ENCODE measurements at places on chromosomes 3 and 15.

- DNase-seq: no peak
These were observed 347.7 kb upstream of the TGFBR2 start for GRCh38 chr3:30258426-30259392.

DNA sequence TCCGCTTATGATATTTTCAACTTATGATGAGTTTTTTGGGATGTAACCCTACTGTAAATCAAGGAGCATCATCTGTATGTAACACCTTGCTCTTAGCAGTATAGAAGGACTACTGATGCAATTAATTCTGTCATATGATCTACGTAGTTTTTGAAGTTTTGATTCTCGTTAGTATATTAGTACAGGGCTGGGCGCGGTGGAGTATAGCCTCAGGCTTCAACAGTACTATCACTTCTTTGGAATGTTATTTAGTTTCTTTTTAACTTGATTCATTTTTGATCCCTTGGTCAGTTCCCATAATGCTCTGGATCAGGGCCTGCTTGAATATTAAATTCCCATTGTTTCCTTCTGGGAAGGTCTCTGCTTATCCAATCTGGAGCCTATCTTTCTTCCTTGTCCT is 23.9 kb upstream of the AP4E1 start:
- DNase-seq: no peak

DNA sequence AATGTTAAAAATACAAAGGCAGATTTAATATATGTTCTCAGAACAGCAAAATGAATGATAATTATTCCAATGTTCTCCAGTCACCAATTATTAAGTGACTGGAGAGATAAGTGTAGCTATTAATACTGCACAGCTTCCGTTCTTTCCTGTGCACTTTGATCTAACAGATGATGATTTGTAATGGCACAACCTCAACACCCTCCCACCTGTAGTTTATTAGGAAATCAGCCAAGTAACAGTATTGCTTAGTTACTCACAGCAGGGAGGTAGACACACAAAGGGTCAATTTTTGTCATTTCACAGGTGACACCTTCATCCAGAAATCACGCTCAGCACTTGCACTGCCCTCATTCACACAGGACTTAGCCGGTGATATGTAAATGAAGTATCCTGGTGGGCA is 688.1 kb downstream of the EPHA3 start:
- no peak for DNase-seq

GRCh38 chr3:125132815-125133214 is 77.0 kb upstream of the HEG1 start:
- DNase-seq: no peak

DNA sequence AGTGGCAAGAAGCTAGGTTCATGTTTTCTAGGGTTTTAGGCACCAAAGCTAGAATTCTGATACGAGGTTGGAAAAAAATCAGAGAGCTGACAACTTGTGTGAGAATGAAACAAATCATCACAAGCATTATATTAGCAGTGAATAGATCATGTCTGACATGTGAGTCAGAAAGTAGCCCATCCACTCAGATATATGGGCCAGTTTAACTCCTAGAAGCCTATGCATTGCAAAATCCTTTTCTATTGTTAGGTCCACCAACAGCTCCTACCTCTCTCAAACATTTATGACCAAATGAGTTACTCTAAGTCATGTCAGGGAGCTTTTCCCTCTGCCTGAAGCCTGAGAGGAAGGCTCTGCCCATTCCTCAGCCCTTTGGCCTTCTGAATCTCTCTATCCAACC is 44.0 kb downstream of the KBTBD12 start:
- DNase-seq: no peak

DNA sequence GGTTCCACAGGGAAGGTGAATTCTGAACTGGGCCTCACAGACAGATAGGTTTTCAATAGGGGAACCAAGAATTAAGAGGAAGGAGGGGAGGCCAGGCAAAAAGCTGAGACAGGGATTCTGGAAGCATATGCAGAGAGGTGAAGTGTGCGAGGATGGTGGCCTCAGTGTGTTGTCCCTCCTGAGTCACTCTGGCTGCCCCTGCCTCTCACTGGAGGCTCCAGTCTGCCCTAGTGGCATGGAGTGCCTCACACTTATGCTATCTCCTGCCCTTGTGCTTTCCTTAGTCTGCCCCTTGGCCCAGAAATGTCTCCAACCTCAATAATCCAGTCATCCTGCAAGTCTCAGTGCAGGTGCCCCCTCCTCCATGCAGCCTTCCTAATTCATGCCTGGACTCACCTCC is 32.2 kb upstream of the RBP1 start:
- DNase-seq: no peak

GRCh38 chr3:124995460-124995994 is 60.3 kb downstream of the HEG1 start:
- peak; percentile 44 for DNase-seq

DNA sequence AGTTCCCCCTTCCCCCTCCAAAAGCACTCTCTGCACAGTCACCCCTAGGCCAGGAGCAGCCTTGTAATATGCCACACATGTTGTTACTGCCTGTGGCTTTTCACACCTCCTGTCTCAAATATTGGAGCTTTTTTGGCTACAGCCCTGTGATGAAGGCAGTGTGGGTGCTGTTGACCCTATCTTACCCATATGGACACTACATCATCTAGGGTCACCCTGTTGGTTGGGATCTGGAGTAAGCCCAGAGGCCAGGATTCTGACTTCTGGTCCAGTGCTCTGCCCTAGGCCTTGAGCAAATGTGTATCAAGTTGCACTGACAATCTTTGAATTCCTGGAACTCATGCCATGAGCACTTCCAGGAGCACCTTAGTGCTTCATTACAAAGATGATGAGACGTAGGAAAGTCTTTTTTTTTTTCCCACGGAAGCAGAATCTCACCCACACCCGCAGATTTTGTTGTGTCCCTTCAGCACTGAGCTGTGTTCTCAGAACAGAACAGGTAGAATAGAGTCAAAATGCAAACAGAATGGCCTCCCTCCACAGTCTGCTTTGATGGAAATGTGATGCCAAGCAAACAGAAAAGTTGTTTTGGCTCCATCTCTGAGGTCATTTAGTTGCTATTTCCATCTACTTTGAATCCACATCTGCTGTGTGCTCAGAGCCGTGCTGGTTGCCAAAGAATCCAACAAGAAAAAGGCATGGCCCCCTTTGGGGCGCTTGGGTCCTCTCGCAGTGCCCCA is 49.6 kb downstream of the SMAD3 start:
- no peak for DNase-seq

GRCh38 chr3:15630646-15631350 is 29.3 kb downstream of the BTD start:
- no peak for DNase-seq

Measured in neural crest cell (in vitro differentiated cells).